ENCODE measurements at places on chromosomes 11 and 22.
A peak's percentile ranks its signal among the peaks of the same experiment; 100 is the strongest.

GRCh38 chr11:65576232-65576866 lies 496 bp downstream of the EHBP1L1 start:
- DNase-seq: no peak

GRCh38 chr22:40525250-40525884 lies 111.2 kb downstream of the MRTFA start:
- no peak for DNase-seq

DNA sequence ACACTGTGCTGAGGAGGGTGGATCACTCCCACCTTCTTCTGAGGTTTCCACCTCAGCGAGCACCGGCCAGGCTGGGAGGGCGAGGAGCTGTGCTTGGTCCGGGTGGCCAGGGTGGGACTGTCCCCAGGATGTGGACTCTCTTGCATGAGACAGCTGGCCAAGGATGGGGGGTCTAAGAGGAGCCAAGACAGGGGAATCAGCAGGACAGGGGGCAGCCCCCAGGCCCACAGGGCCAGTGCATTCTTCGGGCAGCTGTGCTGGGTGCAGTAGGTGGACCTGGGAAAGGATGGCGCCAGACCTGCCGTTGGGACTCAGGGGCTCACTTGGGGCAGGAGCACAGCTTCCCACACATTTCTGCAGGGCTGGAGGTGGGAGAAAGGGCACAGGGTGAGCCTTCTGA lies 9.5 kb downstream of the APOBEC3A start:
- no peak for DNase-seq

GRCh38 chr11:60899977-60900376 lies 6.4 kb downstream of the PRPF19 start:
- DNase-seq: no peak

DNA sequence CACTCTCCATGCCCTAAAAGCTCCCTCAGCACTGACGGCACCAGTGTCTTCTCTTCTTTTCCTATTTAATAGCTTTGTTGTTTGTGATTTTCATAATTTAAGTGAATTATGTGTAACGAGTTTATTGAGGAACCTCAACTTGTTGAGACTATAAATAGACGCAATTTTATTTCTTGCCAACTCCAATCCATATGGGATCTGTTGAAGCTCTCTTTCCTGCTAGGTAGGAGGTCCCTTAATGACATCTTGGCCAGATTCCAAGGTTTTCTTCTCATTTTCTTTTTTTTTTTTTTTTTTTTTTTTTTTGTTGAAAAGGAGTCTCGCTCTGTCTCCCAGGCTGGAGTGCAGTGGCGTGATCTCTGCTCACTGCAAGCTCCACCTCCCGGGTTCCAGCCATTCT lies 14.2 kb downstream of the RTL6 start:
- no peak for DNase-seq

- DNase-seq: no peak
Measured at GRCh38 chr11:27464289-27464696, 8.3 kb downstream of the LGR4 start.

- no peak for DNase-seq
Measured at GRCh38 chr11:32115446-32115845, 24.6 kb downstream of the RCN1 start.

GRCh38 chr22:50483977-50484853 lies 2.4 kb upstream of the MIOX start:
- no peak for DNase-seq

GRCh38 chr22:30038219-30038618 lies 42.0 kb upstream of the HORMAD2 start:
- DNase-seq: no peak

DNA sequence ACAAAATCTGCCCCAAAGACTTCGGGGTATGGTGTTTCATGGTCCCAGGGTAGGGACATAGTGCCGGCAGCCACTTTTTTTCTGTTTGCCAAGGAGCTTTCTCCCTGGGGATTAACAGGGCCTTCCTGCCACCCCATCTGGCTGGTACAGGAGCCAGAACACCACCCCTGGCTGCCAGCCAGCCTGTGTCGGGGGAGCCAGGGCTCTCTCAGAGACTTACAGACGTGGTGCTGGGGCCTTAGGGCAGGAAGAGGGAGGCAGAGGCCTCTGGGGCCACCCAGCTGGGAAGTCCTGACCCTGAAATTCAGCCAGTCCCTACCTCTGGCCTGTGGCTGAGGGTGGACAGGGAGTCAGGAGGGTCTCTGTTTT lies 52.4 kb upstream of the CDON start:
- no peak for DNase-seq

DNA sequence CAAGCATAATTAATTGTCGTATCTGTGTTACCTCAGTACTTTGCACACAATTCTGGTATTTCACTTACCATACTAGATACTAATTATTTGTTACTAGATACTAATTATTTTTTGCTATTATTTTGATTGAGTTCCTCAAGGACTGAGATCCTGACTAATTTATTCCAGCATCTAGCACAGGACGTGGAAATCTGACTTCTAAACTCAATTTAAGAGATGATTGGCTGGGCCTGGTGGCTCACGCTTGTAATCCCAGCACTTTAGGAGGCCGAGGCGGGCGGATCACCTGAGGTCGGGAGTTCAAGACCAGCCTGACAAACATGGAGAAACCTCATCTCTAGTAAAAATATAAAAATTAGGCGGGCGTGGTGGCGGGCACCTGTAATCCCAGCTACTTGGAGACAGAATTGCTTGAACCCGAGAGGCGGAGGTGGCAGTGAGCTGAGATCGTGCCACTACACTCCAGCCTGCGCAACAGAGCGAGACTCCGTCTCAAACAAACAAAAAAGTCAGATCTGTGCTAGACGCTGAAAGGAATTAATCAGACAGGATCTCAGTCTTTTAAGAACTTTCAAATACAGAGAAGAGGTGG lies 527 bp upstream of the MRPL48 start:
- no peak for DNase-seq

GRCh38 chr11:18313965-18314763 lies 7.8 kb downstream of the HPS5 start:
- DNase-seq: no peak

- DNase-seq: no peak
Measured at GRCh38 chr11:71118671-71119250, 133.6 kb downstream of the SHANK2 start.

- DNase-seq: no peak
Measured at GRCh38 chr11:118634431-118635236, 27.2 kb downstream of the PHLDB1 start.

DNA sequence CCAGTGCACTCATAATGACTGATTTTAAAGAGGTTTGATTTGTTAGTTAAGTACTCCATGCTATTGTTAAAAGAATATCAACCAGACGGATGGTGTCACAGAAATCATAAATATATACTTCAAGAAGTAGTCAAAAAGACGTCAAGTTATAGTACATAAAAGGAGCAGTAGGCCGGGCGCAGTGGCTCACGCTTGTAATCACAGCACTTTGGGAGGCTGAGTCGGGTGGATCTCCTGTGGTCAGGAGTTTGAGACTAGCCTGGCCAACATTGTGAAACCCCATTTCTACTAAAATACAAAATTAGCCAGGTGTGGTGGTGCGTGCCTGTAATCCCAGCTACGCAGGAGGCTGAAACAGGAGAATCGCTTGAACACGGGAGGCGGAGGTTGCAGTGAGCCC lies 721.7 kb downstream of the JRKL start:
- DNase-seq: no peak

GRCh38 chr22:16563555-16564520 lies 28.8 kb downstream of the CCT8L2 start:
- no peak for DNase-seq

GRCh38 chr22:41302021-41302767 lies 869 bp downstream of the ZC3H7B start:
- no peak for DNase-seq

DNA sequence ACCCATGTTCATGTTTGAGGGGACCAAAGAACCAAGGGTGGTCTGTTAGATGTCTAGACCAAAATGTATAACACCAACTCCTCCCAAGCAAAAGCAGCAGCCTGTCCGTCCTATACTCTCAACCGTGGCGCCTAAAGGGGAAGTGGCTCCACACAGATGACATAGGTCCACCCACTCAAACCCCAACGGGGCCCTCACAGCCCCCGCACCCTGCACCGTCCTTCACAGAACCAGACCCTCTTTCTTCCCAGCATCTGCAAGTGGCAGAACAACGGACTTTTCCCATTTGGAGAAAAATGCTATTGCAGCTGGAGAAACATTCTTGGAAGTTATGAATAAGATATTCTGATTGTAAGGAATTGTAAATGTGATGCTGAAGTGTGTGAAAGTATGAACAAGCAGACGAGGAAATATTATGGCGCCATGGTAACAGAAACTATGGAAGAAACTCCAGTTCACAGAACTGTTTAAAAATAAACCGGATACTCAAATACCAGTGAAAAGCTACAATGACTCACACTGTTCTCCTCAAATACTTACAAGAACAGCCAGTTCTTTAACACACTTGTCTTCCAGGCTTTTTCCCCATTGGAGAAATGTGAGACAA lies 76.5 kb upstream of the ARFGAP3 start:
- DNase-seq: peak; percentile 52

GRCh38 chr22:49664371-49664881 lies 163.2 kb downstream of the BRD1 start:
- DNase-seq: no peak

DNA sequence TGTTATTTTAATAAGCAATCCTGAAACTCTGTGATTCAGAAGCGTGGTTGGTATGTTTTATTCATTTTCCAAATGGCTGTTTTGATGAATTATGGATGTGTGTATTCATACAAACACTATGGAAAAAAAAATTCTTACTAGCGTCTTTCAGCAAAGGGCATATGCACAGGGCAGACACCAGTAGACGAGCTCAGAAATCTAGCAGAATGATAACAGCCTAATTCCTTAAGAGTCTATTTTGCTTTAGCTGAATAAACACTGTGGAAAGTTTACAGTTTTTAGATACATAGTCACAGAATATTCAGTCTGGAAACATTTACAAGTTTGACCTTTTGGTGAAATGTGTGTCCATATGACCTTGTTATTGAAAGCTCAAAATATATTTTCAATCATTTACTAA lies 418.8 kb upstream of the LUZP2 start:
- no peak for DNase-seq

- DNase-seq: no peak
Measured at GRCh38 chr11:31651822-31652221, 142.3 kb downstream of the ELP4 start.

DNA sequence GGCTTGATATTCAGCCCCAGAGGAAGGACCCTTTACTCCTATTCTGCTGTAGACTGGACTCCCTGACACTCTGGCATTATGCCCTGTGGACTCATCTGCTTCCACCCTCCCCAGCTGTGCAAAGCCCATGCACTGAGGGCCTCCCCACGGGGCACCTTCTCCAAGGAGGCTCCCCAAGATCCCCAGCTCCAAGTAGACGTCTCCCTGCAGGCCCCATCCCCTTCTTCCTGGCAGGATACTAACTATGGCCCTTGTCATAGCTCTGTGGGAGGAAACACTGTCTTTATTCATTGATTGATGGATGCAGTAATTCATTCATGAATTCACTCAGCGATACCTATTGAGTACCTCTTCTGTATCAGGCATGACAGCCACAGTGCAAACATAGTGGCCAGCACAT lies 15.3 kb upstream of the APOL6 start:
- DNase-seq: no peak

GRCh38 chr11:130653838-130654636 lies 205.6 kb downstream of the ADAMTS15 start:
- no peak for DNase-seq

GRCh38 chr11:15941206-15941770 lies 415.1 kb downstream of the SOX6 start:
- DNase-seq: peak; percentile 15

- DNase-seq: no peak
Measured at GRCh38 chr11:12287374-12288211, 89.8 kb upstream of the PARVA start.

DNA sequence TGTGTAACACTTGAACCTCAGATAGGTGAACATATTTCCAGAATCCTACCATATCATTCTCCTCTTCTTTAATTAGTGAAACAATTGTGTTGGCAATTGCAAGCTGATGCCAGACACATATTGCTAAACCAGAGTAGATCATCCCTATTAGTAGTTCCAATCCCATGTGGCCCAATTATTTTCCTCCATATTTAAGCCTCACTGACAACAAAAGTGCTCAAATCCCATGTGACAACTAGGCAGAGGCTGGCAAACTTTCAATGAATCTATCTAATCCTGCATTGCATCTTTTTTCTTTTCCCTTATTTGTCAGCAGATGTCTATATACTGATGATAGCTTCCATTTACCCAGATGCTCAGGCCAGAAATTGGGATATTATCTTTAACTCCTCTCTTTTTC lies 90.4 kb downstream of the GRIA4 start:
- no peak for DNase-seq

- no peak for DNase-seq
Measured at GRCh38 chr11:26655287-26655686, 66.6 kb downstream of the SLC5A12 start.

DNA sequence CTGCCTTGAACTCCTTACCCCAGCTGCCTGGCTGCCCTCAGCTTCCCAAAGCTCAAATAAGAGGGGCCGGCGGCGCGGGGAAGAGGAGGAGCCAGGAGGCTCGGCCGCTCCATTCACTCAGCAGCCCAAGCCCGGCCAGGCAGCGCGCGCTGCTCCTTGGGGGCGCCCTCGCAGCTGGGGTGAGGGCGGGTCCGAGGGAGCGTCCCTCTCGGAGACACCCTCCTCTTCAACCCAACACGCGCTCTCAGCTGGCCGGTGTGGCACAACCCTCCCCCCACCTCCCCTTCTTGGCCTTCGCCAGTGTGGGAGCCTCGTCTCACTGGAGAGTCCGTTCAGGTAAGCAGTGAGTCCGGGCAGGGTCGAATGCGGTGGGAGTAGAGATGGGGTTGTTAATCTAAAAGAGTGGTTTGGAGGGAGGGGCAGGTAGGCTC lies at the start of gene WT1:
WT1 (minus strand) TSS at position 29 of the 431 bp plus-strand sequence.
- no peak for DNase-seq
